ENCODE measurements at places on chromosomes 3 and 15.

DNA sequence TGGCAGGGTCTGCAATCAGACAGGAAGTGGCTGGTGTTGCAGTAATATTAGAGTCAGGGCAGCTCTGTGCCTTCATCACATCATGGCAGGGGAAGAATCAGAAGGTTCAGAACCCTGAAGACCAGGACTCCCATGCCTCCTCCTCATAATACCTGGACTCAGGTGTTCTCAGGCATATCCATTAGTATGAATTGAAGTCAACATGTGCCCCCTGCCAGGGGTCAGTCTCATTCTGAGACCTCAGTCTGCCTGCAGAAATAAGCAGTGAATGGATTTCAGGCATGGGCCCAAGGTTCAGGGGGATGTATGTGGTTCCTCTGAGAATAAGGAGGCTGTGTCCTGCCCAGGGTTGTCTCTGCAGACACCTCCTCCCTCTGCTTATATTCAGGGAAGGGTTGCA, 74.2 kb downstream of the SPSB4 start:
- no peak for DNase-seq

GRCh38 chr3:192408647-192409200, 318.6 kb downstream of the FGF12 start:
- DNase-seq = no peak

DNA sequence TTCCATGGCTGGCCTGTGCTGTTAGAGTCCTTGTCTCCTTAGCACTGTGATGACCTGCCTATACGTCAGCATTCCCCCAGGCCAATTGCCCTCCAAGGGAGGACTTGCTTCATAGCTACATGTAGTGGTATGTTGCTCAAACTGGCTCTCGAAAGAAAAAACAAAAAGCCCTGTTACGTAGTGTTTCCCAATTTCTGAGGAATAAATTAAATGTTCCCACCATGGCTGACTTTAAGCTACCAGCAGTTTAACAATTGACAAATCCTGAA, 54.6 kb downstream of the WNT7A start:
- no peak for DNase-seq

GRCh38 chr3:27559835-27560234, 75.7 kb upstream of the SLC4A7 start:
- no peak for DNase-seq

GRCh38 chr15:82812994-82813393, 3.6 kb downstream of the WHAMM start:
- DNase-seq = no peak

GRCh38 chr3:193520738-193521137, 34.0 kb downstream of the ATP13A4 start:
- DNase-seq = no peak

GRCh38 chr3:172283841-172284357, 164.4 kb downstream of the GHSR start:
- DNase-seq = no peak

- DNase-seq = no peak
Observed at GRCh38 chr3:187183210-187183862, 13.9 kb upstream of the RTP1 start.

DNA sequence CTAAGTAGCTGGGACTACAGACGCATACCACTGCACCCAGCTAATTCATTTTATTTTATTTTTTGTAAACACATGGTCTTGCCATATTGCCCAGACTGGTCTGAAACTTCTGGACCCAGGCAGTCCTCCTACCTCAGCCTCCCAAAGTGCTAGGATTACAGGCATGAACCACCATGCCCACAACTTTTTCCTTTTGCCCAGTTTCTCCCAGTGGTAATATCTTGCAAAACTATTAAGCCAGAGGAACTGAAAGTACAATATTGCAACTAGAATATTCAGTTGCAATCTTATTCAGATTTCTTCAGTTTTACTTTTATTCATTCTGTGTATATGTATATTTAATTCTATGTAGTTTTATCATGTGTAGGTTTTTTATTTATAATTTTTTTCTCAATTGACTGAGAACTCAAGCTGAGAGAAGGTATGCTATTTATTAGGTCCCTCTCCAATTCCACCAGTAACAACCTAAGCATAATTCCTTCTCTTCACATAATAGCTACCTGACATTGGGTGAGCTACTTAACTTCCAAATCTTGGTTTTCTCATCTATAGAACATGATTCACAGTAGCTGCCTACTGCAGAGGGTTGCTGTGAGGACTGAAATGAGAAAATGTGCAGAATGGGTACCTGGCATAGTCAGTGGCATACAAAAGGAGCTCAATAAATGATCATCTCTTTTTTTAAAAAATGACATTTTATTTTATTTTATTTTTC, 30.8 kb downstream of the KLHL18 start:
- DNase-seq = no peak

- DNase-seq = no peak
Observed at GRCh38 chr3:23938688-23939087, 6.4 kb upstream of the NR1D2 start.

- DNase-seq = no peak
Observed at GRCh38 chr3:15181511-15181910, 24.5 kb upstream of the CAPN7 start.
